ENCODE measurements at places on chromosomes 5 and 9. TPM values are rescaled to one million over a fixed set of nuclear protein-coding genes. Genes with fewer than 3 reads are reported as not detected.

DNA sequence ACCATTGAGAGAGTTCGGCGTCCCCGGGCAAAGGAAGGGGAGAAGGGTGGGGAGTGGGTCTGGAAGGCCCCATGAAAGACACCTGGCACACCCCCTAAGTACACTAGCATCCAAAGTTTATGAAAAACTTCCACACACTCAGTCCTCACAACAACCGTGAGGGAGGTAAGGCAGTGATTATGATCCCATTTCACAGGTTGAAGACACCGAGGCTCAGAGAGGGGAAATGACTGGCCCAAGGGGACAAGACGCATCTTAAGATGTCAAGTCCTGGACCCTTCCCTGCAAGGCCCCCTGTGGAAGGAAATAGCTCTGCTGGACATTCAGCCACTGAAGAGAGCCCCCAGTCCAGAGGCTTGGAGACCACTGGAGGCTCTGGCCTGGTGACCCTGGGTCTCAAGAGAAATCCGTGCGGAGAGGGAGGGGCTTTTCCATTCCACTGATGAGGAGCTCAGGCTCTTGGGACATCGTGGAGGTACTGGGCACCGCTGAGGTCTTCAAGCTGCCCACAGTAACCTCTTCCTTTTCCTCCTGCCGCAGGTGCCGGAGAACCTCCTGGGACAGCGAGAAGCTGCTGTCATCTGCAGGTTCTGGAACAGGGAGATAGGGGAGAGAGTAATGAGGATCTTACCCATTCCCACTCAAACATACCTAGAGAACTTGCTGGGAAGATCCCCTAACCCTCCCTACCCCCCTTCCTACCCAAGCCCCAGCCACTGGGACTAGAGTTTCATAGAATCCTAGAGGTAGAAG, 5.2 kb downstream of the SMIM33 start:
- H3K4me1 ChIP-seq: peaks cover 4% of the 10 kb centered on the region
- no peak overlapping the region for H3K4me3 ChIP-seq
- DNase-seq: no peak
- no peaks in the 10 kb centered on the region for H3K27me3 ChIP-seq
- H3K27ac ChIP-seq: no peak overlapping the region
- peaks cover 26% of the 10 kb centered on the region for H3K36me3 ChIP-seq

- no peak for DNase-seq
- H3K4me1 ChIP-seq: peaks cover 35% of the 10 kb centered on the region
- H3K27me3 ChIP-seq: peaks cover 28% of the 10 kb centered on the region
- no peak overlapping the region for H3K4me3 ChIP-seq
- no peak overlapping the region for H3K27ac ChIP-seq
Measured at GRCh38 chr9:127923771-127924170, 6.8 kb downstream of the PIP5KL1 start.

GRCh38 chr5:127806776-127807175, 103.6 kb downstream of the CCDC192 start:
- no peaks in the 10 kb centered on the region for H3K4me1 ChIP-seq
- no peaks in the 10 kb centered on the region for H3K27me3 ChIP-seq
- H3K36me3 ChIP-seq: no peaks in the 10 kb centered on the region
- no peak overlapping the region for H3K27ac ChIP-seq

DNA sequence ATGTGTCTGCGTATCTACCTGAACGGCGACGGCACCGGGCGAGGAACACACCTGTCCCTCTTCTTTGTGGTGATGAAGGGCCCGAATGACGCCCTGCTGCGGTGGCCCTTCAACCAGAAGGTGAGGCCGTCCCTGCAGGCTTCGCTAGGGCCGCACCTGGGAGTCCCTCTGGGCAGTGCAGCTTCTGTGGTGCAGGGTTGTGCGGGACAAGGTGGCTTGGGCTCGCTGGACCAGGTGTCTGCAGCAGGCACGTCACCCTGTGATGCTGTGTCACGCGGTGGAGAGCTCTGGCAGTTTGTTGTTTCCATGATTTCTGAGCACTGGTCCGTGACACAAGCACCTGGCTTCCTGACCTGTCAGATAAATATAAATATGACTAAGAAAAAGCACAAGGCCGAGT, 20.7 kb downstream of the FBXW5 start:
- no peak overlapping the region for H3K4me3 ChIP-seq
- H3K27me3 ChIP-seq: no peaks in the 10 kb centered on the region
- peaks cover 36% of the 10 kb centered on the region for H3K36me3 ChIP-seq
- no peak overlapping the region for H3K27ac ChIP-seq
- DNase-seq: no peak

- no peaks in the 10 kb centered on the region for H3K27me3 ChIP-seq
- no peak overlapping the region for H3K27ac ChIP-seq
- peaks cover 35% of the 10 kb centered on the region for H3K4me1 ChIP-seq
- H3K4me3 ChIP-seq: no peak overlapping the region
- H3K36me3 ChIP-seq: peaks cover 76% of the 10 kb centered on the region
Measured at GRCh38 chr5:134541736-134542376, 16.4 kb downstream of the JADE2 start.

DNA sequence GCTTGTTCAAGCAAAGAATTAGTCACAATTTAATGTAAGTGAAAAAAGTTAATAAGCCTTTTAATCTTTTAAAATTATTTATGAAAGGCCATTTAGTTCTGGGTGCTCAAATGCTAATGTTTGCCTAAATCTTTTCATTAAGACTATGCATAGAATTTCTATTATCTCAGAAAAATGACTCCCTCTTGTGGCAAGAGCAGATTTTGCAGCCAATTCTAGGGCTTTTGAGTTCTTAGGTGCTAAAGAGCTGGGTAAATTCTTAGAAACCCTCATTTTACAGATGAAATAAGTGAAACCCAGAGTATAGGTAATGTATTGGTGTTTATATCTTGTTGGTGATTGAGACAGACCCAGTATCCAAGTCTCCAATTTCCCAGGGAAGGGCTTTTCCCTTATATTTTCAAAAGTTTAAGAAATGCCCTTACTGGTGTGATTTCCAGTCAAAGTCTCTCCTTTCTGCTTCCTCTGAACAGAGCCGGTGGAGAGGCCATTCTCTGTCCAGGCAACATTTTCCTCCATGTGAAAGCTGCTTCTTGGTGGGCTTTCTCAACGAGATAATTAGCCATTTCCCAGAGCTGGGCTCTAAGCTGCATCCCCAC, 24.1 kb upstream of the PCSK5 start:
- no peaks in the 10 kb centered on the region for H3K27me3 ChIP-seq
- no peak overlapping the region for H3K27ac ChIP-seq
- DNase-seq: peak; percentile 34

GRCh38 chr5:33460210-33460609, 19.4 kb downstream of the TARS1 start:
- H3K4me1 ChIP-seq: no peaks in the 10 kb centered on the region
- no peak overlapping the region for H3K27ac ChIP-seq
- no peaks in the 10 kb centered on the region for H3K27me3 ChIP-seq
- H3K4me3 ChIP-seq: no peak overlapping the region
- no peak for DNase-seq

DNA sequence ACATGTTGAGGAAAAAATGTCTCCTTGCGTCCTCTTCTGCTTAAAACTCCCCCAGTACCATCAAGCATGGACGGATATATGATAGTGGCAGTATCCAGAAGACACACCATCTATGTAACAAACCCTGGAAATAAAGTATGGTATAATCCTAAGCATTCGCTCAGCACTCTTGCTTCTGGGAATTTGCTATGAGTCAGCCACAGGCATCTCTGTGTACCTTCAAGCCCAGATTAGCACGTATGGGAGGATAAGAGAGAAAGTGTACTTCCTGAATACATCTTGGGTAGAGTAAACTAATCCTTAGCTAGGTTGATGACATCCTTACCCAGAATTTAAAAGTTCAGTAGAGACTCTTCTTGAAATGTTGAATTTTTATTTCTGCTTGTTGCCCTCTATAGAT, 71.2 kb downstream of the GHR start:
- H3K4me1 ChIP-seq: peaks cover 30% of the 10 kb centered on the region
- H3K4me3 ChIP-seq: no peak overlapping the region
- no peak overlapping the region for H3K27ac ChIP-seq
- DNase-seq: no peak

GRCh38 chr9:14080959-14081542, 232.9 kb downstream of the NFIB start:
- no peak overlapping the region for H3K4me3 ChIP-seq
- no peak for DNase-seq
- no peaks in the 10 kb centered on the region for H3K4me1 ChIP-seq
- H3K27me3 ChIP-seq: no peaks in the 10 kb centered on the region

DNA sequence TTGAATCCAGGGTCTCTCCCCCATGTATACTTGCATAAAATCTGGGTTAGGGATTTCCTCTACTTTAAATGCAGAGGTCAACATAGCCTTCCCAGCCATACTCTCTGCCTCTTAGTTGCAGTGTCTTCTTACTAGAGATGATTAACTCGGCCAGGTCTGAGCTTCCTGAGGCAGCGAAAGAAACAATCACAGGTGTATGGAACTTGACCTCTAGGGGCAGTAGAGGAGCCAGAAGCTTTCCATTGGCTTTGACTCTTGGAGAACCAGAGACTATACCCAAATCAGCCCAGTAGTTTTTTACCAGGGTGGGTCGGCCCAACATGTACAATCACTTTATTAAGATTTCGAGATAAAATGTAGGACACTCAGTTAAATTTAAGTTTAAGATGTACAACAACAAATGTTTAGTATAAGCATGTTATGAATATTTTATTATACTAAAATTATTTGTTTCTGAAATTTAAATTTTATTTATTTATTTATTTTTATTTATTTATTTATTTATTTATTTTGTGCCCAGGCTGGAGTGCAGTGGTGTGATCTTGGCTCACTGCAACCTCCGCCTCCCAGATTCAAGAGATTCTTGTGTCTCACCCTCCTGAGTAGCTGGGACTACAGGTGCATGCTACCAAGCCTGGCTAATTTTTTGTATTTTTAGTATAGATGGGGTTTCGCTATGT, 48.0 kb upstream of the DMRT3 start:
- H3K4me3 ChIP-seq: no peak overlapping the region
- H3K36me3 ChIP-seq: no peaks in the 10 kb centered on the region
- DNase-seq: no peak

DNA sequence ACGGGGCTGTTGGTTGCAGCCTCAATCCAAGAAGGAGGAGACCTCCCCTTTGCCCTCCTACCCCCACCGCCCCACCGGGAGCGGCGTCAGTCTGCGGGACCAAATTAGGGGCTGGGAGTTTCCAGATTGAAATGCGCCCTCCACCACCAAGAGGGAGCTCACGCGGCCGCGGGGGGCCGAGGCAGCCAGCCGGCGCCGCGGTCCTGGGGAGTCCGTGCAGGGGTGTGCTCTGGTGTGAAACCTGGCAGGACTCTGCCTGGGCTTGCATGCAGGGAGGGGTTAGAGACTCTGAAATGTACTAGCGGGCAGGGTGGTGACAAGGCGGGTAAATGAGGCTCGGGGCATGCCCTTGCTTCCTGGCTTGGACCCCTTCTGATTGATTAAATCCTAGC, 989 bp upstream of the FBN2 start:
- H3K36me3 ChIP-seq: no peaks in the 10 kb centered on the region
- DNase-seq: peak; percentile 24
- H3K4me3 ChIP-seq: peak overlapping the region; percentile 34
- no peak overlapping the region for H3K27ac ChIP-seq
- no peaks in the 10 kb centered on the region for H3K27me3 ChIP-seq
- no peaks in the 10 kb centered on the region for H3K4me1 ChIP-seq

DNA sequence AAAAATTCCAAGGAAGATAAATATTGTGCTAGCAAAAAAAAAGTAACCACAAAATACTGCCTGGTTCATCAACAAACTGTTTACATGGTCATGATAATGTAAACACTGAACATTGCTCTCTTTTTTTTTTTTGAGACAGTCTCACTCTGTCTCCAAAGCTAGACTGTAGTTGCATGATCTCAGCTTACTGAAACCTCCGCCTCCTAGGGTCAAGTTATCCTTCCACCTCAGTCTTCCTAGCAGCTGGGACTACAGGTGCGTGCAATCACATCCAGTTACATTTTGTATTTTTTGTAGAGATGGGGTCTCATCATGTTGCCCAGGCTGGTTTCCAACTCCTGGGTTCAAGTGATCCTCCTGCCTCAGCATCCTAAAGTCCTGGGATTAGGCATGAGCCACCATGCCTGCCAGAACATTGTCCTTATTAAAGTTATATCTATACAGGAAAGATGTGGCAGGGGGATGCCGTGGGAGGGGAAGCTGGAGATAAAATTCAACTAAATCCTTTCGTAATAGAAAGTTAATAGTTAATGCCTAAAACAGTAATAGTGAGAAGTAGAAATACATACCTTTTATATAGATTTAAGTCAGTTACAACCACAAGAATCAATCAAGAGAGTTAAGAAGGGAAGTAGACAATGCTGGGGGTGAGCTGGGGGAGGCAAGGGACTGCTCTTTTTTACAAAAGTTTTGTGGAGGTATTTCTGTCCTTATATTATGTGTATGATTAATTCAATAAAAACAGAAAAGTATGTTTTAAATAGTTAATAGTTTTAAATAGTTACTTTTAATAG, 52.3 kb downstream of the RGMB start:
- H3K4me1 ChIP-seq: no peaks in the 10 kb centered on the region
- H3K27ac ChIP-seq: no peak overlapping the region
- H3K27me3 ChIP-seq: no peaks in the 10 kb centered on the region

DNA sequence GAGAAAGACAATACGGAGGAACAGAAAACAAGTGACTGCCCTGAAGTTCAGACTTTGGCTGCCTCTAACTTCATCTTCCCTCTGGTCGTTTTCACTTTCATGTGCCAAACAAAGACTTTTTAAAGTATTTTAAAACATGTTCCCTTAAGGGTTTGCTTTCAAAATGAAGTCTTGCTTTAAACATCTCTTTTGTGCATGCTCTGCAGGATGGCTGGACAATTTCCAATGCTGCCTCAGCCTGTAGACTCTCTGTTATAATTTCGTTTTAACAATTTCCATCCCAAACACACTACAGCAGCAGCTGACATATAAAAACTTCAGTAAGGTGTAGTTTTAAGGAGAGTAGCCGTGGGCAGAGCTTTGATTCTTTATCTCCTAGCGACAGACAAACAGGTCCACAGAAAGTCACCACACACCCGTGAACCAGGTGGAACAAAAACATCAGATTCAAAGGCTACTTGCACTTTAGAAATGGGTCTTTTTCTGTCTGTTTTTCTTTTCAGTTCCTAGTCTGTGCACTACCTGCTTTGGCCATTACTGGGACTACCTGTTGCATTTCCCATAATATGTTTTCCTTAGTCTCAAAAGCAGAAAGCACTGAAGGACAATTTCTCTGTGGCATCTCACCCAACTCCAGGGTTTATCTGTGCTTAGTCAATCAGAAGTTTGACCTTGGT, 308.9 kb downstream of the DTWD2 start:
- no peak overlapping the region for H3K27ac ChIP-seq
- H3K36me3 ChIP-seq: no peaks in the 10 kb centered on the region
- DNase-seq: no peak
- H3K27me3 ChIP-seq: no peaks in the 10 kb centered on the region
- H3K4me1 ChIP-seq: no peaks in the 10 kb centered on the region

Gene C9orf153
- 0.28 TPM for total RNA-seq

Gene GFI1B
- total RNA-seq: not detected

Gene NPR3
- 3.8 TPM for total RNA-seq

Gene SMIM32
- not detected for total RNA-seq

Gene FBXO38
- total RNA-seq: 32.8 TPM

Measured in adrenal gland (tissue), 19 donors.